ENCODE measurements at places on chromosomes 2 and 18.

GRCh38 chr2:231332872-231333500, 62.5 kb upstream of the B3GNT7 start:
- no peak for DNase-seq

DNA sequence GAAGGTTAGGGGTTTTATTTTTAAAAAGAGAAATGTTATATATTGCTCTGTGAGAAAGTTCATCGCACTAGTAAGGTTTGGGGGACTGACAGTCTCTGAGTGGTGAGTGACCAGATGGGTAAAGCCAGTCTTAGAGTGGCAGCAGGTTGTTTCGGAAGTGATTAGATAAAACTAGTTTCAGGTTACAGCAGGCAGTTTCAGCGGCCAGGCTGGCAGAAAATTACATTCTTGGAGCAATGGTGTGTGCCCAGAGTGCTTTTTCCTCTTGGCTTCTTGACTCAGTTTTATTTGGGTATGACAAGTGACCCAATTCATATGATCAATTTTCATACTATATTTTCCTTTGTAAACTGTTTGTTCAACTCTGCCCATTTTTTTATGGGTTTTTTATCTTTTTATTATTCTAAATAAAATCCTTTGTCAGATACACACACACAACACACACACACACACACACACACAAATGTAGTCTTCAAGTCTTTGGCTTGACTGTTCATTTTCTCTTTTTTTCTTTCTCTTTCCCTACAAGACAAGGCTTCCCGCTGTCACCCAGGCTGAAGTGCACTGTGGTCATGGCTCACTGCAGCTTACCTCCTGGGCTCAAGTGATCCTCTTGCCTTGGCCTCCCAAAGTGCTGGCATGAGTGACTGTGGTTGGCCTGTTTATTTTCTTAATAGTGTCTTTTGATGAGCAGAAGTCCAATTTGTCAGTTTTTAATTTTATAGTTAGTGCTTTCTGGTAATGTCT, 30.9 kb downstream of the RALBP1 start:
- DNase-seq, result no peak

- DNase-seq, result no peak
Measured at GRCh38 chr2:145753966-145754365, 1234.0 kb upstream of the ZEB2 start.

GRCh38 chr18:8858888-8859511, 153.6 kb downstream of the MTCL1 start:
- DNase-seq, result no peak

DNA sequence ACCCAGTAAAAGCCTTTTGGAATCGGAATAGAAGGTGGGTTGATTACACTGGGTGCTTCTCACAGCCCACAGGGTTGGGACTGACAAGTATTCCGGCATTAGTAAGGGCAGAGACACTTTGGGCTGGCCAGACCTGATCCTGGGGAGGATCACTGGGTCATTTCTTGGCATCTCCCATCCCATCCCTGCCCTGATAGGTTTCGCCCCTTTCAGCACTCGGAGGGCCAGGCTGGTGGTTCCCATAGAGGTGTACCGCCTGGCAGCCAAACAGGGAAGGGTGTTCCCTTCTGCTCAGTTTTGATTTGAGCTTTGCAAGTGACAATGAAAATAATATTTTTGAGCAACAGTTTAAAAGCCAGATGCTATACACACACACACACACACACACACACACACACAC, 37.3 kb downstream of the CYP1B1 start:
- no peak for DNase-seq

DNA sequence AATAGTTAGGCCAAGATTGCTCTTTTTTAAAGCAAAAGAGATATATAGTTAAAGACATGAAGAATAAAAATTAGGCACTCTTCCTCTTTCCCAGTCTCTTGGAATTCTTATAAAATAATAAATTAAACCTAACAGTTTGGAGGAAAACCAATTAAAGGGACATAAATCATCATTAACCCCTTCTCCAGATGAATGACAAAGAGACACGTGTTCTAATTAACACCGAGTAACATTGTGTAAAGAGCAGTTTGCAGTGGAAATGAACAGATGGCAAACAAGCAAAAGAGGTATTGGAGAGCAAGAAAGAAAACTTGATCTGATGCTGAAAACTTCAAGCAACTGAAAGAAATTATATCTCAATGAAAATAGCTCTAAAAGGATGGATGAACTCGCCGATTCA, 48.4 kb downstream of the BCL2 start:
- peak; percentile 3 for DNase-seq

DNA sequence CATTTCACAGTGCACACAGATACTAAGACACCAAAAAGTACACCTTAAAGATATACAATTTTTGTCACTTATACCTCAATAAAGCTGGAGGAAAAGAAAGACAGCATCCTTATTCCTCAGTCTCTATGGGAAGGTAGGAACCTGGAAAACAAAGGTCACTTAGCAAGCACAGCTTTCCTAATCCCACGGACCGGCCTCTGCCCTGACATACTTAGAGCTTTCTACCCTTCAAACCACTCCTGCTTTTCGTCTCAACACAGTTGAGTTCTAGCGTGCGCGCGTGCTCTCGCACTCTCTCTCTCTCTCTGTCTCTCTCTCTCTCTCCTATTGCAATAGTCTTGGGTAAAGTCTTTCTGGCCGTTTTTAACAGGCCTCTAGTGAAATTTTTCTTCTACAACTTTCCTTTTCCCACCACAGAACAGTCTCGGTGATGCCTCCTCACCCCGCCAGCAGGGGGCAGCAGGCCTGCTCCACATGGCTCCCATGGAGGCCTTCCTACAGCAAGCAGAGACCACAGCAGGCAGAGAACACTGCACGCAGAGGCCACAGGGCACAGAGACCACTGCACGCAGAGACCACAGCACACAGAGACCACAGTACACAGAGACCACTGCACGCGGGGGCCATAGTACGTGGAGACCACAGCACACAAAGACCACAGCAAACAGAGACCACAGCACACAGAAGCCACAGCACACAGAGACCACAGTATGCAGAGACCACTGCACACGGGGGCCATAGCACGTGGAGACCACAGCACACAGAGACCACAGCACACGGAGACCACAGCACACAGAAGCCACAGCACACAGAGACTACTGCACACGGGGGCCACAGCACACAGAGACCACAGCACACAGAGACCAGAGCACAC, 106.9 kb downstream of the FBXO15 start:
- peak; percentile 33 for DNase-seq

DNA sequence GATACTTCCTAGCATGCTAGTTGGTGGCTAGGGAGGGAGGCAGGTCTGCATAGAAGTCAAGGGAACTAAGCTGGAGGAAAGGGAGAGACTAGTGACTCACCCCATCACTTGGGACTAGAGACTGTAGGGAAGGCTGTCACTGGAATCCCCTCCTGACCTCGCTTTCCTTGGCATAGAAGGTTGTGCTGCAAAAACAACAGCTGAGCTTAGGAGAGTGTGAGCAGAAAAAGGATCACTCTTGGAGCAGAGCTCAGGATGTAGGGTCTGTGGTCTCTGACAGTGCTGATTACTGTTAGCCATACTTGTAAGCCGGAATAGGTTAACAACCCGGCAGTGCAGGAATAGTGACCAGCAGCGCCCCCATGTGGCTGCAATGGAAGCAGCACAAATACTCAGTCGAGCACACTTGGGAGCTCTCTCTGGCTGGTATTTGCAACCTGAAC, 66.9 kb upstream of the SMAD2 start:
- no peak for DNase-seq

GRCh38 chr2:140667203-140667602, 1463.6 kb downstream of the LRP1B start:
- no peak for DNase-seq

DNA sequence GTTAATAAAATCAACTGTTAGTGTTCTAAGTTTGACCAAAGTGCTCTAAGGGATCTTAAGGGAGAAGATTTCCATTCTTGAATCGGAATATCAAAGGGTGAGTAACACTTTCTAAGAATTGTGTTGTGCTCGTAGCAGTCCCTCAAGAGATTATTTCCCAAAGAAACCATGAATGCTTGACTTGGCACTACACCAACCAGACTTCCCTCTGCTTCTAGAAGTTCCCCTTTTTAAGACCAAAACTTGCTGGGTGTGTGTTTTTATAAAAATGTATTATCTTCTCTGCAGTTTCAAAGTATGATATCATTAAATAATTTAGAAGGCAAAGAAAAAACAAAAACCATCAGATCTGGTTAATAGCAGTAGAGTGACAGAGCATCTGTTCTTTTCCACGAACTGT, 522.0 kb upstream of the FAM98A start:
- DNase-seq, result no peak

- DNase-seq, result no peak
Measured at GRCh38 chr18:52442686-52443085, 102.7 kb downstream of the DCC start.

DNA sequence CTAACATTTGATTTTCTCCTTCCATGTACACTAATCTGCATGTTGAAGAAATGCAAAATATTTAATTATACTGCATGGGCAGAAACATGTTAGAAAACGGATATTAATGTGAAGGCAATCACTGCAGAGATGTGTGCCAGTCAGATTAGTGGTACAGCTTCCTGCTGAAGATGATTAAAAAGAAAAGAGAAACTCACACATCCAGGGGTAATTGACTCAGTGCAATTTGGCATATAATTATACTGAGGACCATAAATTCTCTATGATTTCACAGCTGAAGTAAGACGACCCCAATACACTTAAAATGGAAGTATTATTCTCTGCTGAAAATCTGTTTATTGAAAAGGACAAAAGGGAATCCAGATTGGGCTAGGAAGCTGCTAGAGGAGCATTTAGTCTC, 243.4 kb downstream of the TGIF1 start:
- no peak for DNase-seq

DNA sequence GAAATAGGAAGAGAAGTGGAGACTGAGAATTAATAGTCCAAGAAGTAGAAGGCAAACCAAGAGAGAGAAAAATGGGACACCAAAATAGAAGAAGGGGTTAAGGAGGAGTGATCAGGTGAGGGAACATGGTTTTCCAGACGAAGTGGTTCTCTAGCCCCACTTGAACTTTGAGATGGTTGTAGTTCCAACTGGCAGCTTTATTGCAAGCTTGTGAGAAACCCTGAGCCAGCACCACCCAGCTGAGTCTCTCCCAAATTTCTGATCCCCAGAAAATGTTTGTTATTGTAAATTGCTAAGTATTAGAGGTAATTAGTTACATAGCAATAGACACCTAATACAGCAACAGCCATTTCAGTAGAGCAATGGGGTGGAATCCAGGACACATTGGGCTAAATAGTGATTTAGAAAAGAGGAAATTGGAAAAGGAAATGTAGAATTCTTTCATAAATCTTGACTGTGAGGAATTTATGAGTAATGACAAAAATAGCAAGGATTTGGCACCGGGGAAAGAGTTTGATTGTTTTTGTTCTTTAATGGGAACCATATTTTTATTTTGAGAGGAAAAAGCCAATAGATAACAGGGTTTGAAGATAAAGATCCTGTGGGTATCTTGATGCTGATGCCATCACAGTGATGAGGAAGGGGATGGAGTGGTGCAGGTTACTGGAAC, 62.1 kb upstream of the XDH start:
- no peak for DNase-seq
